HT-29 (cell line): ENCODE measurements at places on chromosomes 5 and 9. TPM values are rescaled to one million over a fixed set of nuclear protein-coding genes. Genes with fewer than 3 reads are reported as not detected.

GRCh38 chr9:95809686-95810085 is 65.8 kb upstream of the ERCC6L2 start:
- no peak for DNase-seq

DNA sequence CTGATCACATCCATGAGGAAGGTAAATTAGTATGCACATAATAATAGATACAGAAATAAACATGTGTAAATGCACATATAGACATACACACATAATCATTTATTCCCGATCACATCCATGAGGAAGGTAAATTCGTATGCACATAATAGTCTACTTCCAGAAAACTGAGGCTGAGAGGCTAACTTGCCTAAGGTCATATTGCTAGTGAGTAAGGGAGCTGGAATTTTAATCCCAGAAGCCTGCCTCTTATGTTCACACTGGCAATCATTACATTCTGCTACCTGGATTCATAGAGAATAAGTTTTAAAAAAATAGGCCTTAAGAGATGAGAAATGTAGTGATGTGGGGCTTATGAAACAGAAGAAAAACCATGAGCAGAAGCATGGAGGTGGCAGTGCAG is 716.3 kb downstream of the BRINP1 start:
- no peak for DNase-seq

- no peak for DNase-seq
Measured at GRCh38 chr5:68318955-68319705, 103.6 kb downstream of the PIK3R1 start.

DNA sequence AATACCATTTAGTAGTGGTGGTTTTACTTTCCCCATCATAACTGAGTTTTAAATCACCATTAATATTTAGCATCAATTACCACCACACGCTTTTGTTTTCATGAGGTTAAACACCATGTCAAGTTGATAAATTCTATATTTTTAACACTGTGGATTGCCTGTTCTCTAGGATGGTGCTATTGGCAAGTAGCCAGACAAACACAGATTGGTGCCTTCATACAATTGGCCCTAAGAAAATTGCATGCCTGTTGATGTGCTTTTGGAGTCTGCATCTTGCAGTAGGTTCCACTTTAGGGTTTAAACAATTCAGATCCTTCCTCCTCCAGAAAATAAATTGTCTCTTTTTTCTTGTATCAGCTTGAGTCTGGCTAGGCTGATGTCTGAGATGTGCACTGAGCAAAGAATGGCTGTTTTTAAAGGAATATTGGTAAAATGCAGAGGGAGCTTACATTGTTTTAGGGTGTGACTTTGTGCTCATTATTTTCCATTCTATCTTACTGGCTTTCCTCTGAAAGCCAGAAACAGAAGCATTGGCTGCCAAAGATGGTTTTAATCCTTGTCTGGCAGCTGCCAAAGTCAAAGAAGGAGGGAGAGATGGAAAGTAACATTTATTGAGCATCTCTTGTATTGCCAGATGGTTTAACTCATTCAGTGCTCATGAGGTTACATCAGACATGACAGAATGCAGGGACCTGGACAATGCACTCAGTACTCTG is 19.6 kb upstream of the MAN2A1 start:
- no peak for DNase-seq

GRCh38 chr9:121286973-121287741 is 19.2 kb downstream of the GSN start:
- peak; percentile 97 for DNase-seq

CEL gene
- 0.08 and 0.58 TPM in 2 replicates for total RNA-seq
